Muscle of back (tissue), 13 donors: ENCODE measurements at places on chromosomes 2 and 18. TPM values are rescaled to one million over a fixed set of nuclear protein-coding genes. Genes with fewer than 3 reads are reported as not detected.

Gene PLGLB2
- polyA plus RNA-seq: 4.1 TPM

DNA sequence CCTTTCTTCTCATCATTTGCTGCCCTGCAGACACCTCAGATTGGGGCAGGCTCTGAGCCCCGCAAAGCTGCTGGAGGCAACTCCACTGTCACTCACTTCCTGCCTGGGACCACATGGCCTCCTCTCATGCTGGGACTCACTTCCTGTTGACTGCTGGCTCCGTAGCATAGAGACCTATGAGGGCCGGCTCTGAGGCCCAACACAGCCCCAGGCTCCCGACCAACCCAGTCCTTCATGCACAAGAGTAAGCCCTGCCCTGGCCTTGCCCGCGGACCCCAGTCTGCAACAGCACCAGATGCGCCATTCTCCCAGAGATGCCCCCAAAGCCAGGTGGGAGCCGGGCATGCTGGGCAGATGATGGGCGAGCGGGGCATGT lies 55.7 kb downstream of the DNMT3A start:
- no peak for DNase-seq

DNA sequence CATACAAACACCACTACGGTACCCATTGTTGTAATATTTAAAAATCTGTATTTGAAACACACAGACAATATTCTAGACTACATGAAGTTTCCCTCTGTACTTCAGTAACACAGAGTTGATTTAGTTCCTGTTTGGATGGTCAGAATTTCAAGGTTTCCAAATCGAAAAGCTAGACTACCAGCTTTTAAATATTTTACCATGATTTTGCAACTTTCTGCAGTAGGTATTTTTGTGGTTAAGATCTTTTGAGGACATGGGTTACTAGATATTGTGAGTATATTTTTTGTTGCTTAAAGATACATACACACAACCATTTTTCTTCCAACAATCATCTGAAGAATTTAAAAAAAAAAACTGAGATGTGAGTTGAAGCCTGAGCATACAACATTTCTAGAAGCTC lies 10.9 kb downstream of the SERPINB5 start:
- no peak for DNase-seq

GRCh38 chr2:207729465-207729998 lies 18.1 kb downstream of the CCNYL1 start:
- no peak for DNase-seq
